ENCODE measurements at places on chromosomes 7 and 10. TPM values are rescaled to one million over a fixed set of nuclear protein-coding genes. Genes with fewer than 3 reads are reported as not detected.
A peak's percentile ranks its signal among the peaks of the same experiment; 100 is the strongest.

Gene PLAU
- total RNA-seq = 1.6 TPM

Gene ADIRF
- 10.1 TPM for total RNA-seq

Gene CALHM1
- not detected for total RNA-seq

Gene FZD8
- total RNA-seq = 24.6 TPM

Gene NUTM2D
- total RNA-seq = 0.44 TPM

DNA sequence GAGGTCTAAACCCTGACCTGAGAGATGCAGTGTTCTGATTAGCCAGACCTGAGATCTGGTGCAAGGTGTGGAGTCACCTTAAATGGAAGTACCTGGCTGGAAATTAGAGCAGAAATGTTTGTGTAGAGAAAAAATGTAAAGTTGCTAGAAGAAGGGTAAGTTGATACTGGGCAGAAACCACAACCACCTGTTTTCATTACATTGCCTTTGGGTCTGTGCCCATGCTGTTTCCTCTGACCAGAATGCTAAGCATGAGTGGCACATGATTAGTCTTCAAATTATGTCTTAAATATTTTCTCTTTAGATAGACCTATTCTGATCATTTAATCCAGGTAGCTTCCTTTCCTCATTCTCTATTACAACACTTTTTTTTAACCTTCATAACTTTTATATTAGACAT is 69.0 kb downstream of the CASD1 start:
- no peak for DNase-seq

- peak; percentile 74 for DNase-seq
Measured at GRCh38 chr7:100132697-100133151, 6.0 kb downstream of the MBLAC1 start.

DNA sequence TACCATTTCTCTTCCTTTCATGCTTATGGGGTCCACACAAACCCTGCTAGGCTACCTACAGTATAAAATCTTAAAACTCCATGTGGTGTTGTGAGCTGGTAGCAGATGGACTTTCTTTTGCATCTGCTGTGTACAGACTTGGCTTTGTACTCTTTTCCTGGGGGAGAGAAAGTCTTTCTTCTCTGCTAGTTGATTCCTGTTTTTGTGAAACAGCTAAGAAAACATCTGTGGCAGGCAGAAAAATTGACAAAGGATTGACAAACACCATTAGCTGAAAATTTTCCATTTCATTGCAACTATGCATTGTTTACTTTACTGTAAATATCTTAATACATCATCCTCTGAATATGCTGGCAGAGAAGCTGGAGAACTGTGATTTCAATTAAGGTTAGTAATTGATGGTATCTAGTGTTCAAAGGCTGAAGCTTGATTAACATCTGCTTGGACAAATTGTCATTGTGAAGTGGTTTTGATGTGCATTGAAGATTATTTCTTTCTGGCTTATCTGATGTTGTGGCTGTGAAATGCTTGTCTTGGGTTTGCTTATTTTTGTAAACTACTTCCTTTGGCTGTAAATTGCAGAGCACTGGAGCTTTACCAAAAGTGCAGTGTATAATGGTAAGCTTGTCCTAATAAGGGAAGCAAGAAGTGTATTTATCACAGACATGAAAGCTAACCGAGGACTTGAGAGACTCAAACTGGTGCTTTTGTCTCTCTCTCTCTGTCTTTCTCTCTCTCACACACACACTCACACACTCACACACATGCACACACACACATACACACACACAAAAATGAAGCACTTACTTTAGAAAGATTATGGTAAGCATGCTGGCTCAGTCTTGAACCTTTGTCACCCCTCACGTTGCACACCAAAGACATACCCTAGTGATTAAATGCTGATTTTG is at the start of gene FOXP2:
FOXP2 (plus strand) TSS at position 660 of the 908 bp plus-strand sequence. CDS start 11,697 bp downstream, outside the sequence.
- DNase-seq = peak; percentile 56

DNA sequence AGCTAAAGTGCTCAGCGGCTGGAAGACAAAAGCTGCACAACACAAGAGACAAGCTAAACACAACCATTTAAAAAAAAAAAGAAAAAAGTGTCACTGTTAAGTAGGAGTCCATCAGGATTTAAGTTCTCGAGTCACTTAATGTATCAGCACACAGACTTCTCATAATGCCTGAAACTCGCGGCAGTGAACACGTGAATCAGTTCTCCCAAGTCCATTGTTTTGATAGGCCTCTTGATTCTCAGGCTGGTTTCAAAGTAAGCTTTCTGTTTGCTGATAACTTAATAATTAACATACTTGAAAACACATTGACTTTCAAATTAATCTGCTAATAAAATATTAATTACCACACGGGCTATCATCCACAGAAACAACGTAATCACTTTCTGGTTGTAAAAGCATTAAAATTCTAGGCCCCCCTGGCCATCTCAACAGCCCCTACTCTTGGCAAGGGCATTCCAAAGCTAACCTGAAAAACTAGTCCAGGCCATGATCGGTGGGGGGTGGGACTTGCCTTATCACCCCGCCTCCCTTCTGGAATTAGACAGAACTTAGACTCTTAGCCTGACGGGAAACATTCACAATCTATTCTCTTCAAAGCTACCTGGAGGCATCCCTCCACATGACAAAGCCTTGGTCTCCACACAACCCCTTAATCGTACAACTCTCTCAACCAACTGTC is 129.0 kb downstream of the DIP2C start:
- no peak for DNase-seq

- peak; percentile 92 for DNase-seq
Measured at GRCh38 chr7:106485031-106485551, 175.9 kb downstream of the CCDC71L start.
